Islet precursor cell (in vitro differentiated cells): ENCODE measurements at places on chromosomes 7 and 10.

GRCh38 chr10:55441777-55442176, 640.7 kb upstream of the PCDH15 start:
- no peak for DNase-seq

DNA sequence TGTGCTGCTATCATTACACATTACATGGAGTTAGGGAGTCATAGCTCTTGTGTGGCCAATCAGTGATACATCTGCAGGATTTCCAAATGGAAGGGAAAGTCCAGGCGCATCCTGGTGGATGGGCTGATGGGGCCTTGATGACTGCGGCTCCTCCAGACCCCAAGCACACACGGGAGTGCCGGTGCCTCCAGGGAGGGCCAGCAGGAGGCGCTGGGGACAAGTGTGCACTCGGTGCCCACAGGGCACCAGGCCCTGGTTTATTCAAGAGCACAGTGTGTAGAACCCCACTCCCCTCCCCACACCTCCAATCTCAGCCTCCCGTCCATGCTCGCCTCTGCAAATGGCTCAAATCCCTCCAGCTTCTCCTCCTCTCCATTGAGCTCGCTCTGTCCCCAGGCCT, 243.9 kb downstream of the USP6NL start:
- no peak for DNase-seq

GRCh38 chr10:29374162-29374561, 85.3 kb downstream of the LYZL1 start:
- no peak for DNase-seq

- DNase-seq, result no peak
Measured at GRCh38 chr10:6958254-6958653, 378.2 kb upstream of the PRKCQ start.
